ENCODE measurements at places on chromosomes 16 and 17.

DNA sequence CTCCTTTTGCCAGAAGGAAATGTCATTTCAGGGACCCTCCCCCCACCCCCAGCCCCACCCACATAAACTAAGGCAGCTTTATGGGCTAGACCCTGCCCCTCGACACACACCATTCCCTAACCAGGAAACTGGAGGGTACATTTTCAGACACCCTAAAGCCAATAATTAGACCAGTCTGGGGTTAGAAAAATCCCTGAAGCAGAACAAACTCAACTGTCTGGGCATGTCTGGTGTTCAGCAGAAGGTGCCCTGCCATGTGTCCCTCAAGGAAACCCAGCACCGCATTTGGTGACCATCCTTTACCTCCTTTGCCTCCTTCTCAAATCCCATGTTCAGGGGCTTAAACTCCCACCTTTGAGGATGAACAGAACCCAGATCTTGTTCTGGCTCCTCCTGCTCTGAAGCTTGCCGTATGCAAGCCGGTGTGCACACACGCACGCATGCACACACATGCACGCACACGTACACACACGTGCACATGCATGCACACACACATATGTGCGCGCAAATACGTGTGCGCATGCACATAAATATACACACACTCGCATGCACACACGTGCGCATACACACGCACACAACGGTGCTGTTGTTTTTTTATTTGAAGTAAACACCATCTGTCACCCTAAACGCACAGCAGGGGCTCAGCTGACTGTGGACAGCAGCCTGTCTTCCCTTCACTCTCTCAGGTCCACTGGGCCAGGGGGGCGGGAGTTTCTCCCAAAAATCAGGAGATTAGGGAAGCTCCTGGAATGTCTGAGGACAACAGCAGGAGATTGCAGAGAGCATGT is 156.8 kb upstream of the TNRC6C start:
- DNase-seq: no peak

DNA sequence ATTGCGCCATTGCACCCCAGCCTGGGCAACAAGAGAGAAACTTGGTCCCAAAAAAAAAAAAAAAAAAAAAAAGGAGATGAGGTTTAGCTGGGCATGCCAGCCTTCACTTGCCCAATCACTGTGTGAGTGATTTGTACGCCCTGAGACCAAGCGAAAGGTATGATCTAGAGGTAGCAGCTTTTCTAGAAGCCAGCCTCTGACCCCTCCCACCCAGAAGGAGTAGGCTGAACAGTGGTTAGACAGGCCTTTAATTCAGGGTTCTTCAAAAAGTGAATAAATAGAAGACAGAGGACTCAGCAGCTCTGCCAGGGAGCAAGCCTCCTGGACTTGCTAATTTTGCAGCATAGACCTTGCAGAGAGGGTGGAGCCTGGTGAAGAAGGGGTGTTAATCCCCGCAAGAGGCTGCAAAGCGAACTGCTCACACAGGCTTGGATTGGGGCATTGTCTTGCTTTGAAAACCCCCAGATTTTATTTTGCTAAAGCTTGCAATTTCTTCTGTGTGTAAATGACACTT is 7.1 kb upstream of the CYTH1 start:
- DNase-seq: no peak

GRCh38 chr16:75617121-75617520 is 6.0 kb downstream of the ADAT1 start:
- no peak for DNase-seq

- DNase-seq: no peak
Observed at GRCh38 chr17:61842899-61843298, 20.4 kb downstream of the BRIP1 start.
